ENCODE measurements at places on chromosomes 2 and 18. TPM values are rescaled to one million over a fixed set of nuclear protein-coding genes. Genes with fewer than 3 reads are reported as not detected.

Gene FBXO36
- 2.5 TPM for total RNA-seq

Gene REG1B
- total RNA-seq = not detected

Gene ADD2
- total RNA-seq = not detected

Gene TBR1
- not detected for total RNA-seq

Gene FOXD4L1
- total RNA-seq = 0.17 TPM

Gene FASTKD1
- 15.1 TPM for total RNA-seq

Gene DES
- 1.6 TPM for total RNA-seq

Gene CABLES1
- total RNA-seq = 35.7 TPM

Gene TEX44
- total RNA-seq = not detected

Gene LRRTM4
- under 0.01 TPM for total RNA-seq

Gene GALNT5
- 81.0 TPM for total RNA-seq

Gene PPM1G
- total RNA-seq = 52.3 TPM

Gene PARD3B
- 15.7 TPM for total RNA-seq

Gene CAPN13
- total RNA-seq = not detected

Gene LYG1
- total RNA-seq = 0.73 TPM

Gene PARD6G
- 5.8 TPM for total RNA-seq

Gene CDKL4
- 1.3 TPM for total RNA-seq

Gene CIB4
- not detected for total RNA-seq

Gene MC4R
- not detected for total RNA-seq

Gene DHRS9
- not detected for total RNA-seq

Gene FZD7
- total RNA-seq = 82.4 TPM

Gene ARHGAP15
- not detected for total RNA-seq

Gene MEP1B
- total RNA-seq = 0.17 TPM

All from smooth muscle cell of trachea (primary cell).